Neural progenitor cell (in vitro differentiated cells): ENCODE measurements at places on chromosomes 12 and 14.
A peak's percentile ranks its signal among the peaks of the same experiment; 100 is the strongest.

GRCh38 chr14:93045965-93046704 is 69.6 kb downstream of the ITPK1 start:
- DNase-seq: no peak

- peak; percentile 62 for DNase-seq
These were observed 930.5 kb upstream of the NOVA1 start for GRCh38 chr14:27528328-27528727.

DNA sequence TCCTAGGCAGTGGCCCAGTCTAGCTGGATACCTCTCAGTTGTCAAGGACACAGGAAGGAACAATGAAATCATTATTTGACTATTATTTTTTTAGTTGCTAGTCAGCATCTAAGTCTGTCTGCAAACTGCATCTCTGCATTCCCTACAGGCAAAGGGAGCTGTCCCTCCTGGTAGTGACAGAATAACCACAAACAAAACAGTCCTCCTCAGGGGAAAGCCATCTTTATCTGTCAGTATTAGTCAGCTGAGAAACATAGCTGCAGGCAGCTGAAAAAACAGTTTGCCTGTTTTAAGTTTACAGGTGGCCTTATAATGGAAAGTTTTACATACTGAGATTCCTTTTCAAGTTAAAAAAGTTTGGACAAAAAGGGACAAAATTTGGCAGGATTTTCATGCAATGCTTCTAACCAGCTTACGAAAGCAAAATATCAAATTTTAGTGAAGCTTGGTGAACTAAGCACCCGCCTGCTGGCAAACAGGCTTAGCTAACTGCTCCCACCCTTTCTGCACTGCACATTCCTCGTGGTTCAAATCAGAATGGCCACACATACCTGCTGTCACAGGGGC is 29.5 kb downstream of the SLC25A21 start:
- DNase-seq: peak; percentile 8

DNA sequence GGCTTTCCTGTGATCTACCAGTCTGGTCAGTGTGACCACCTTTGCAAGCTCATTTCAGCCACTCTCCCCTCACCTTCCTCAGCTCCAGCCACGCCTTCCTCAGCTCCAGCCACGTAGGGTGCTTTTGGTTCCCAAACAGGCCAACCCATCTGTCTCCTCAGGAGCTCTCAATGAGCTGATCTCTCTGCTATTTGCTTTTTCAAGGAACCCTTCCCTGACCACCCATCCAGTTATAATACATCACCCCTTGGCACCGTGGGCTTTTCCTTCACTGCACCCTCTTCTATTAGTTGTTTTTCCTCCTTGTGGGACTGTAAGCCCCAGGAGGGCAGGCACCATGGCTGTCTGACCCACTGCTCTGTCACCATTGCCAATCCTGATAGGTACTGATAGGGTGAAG is 2.3 kb upstream of the PRKCH start:
- DNase-seq: no peak

DNA sequence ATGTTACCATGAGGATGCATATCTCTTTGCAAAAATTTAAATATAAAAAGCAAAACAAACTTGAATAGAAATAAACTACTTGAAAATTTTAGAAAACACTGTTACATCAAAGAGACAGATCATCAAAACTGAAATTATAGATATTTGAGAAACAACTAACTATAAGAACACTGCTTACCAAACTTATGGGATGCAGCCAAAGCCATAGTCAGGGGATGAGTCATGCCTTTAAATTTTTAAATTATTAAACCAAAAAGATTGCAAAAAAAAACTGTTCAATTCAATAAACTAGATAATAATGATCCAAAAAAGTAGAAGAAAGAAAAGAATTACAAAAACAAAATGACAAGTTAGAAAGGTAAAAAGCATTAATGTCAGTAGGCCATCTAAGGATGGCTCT is 7.5 kb downstream of the BDKRB2 start:
- no peak for DNase-seq

DNA sequence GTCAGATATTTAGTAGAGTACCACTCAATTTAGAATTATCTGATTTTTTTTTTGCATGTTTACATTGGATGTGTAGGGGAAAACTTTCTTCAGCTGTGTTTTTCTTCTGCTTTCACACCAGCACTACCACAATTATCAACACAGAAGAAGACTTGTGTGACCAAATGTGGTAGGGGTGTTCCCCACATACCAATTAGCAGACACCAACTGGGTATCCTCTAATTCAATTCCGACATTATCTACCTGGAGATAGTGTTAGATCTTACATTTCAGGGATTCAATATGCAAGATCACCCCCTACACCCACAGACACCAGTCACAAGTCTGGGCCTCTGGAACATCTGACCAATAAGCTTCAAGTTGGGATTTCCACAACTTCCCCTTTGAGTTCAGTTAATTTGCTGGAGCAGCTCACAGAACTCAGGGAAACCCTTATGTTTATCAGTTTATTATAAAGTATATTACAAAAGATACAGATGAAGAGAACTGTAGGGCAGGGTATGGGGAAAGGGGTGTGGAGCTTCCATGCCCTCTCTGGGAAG is 4.1 kb upstream of the KLRG1 start:
- no peak for DNase-seq

GRCh38 chr14:52185178-52185577 is 82.3 kb upstream of the PTGDR start:
- DNase-seq: no peak

DNA sequence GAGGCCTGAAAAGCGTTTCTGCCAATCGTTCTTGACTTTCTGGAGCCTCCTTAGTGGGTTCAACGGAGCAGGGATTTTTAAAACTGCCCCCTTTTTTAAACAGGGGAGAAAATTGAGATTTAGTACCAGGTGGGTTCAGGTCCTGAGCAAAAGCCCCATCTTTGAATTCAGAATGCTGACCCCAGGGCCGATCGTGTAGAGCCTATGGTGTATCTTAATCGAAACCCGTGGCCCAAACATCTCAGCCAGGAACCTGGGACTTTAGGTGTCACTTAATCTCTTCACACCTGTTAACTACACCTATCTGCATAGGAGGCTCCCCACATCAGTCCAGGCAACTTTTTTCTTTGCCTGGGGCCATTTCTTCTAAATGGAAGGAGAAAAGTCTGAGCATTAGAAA is 6.4 kb upstream of the TBX5 start:
- DNase-seq: no peak

DNA sequence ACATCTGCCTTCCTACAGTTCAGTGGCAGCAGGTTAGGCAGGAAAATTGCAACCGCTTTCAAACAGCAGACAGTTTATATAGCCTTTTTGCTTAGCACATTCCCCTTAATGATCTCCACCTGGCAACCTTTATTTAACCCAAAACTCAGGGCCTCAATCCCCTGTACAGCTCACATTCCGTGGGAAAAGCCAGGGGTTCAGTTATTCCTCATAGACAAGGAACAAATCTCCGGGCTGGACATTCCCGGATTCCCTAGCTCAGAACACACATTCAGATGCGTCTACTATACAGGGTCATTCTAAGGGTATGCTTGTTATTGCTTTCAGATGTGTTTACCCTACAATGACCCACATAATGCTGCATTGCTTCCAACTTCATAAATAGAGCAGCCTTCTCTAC is 73.8 kb upstream of the DCN start:
- DNase-seq: no peak

- DNase-seq: no peak
These were observed 10.5 kb downstream of the EVL start for GRCh38 chr14:100075681-100076080.

GRCh38 chr12:54350743-54351142 is 13.5 kb downstream of the GPR84 start:
- DNase-seq: peak; percentile 79

- DNase-seq: peak; percentile 34
These were observed 75.5 kb upstream of the DCD start for GRCh38 chr12:54723379-54724256.

DNA sequence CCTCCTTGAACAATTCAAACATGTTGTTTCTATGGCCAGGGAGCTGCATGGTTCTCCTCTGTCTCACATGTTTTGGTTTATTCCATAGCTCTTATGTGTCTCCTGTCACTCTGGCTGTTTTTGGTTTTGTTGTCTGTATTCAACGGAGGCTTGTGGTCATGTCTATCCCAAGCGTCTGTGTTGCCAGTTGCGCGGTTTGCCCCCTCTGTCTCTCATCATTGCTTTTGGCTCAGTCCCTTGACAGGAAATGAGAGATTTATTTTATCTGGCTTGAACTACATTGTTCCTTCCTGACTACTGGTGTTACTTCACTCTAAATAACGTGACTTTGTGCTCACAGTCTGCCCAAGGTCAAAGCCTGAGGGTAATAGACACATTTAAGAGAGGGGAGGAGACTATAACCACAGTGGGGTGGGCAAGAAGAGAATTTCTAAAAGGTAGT is 96.4 kb upstream of the SOX5 start:
- DNase-seq: no peak

GRCh38 chr12:103093499-103094106 is 136.1 kb downstream of the ASCL1 start:
- no peak for DNase-seq

DNA sequence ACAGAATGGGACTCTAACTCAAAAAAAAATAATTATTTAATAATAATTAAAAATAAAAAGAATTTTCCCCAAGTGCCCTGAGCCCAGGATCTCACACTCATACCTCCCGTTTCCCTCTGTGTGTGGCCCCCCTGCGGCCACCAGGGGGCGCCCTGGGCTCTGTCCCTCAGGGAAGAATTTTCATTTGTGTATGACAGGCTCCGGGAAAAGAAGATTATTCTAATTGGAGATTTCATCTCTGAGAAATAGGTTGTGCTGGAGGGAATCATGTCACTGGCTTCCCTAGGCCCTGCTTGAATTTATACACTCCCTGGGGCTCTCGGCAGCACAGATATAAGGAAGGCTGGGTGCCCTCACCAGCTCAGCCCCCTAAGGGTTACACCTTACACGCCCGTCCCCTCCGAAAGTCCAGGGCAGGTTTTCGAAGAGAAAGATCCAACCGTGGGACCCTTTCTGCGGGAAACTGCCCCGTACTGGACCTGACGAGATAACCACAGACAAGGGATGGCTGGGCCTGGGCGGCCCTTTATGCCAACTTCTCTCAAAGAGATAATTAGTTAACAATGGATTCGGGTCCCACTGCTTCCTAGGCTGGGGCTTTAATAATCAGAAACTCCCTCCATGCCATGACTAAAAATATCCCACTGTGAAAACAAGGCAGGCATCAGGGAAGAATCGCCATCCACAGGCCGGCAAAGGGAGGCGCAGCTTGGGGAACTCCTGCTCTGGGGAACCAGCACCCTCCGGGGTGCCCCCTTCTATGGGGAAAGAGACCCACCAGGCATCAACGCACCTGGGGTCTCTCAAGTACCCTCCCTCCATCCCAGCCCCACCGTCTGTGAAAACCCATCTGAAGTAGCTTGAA is 80.7 kb downstream of the KDM2B start:
- peak; percentile 81 for DNase-seq

DNA sequence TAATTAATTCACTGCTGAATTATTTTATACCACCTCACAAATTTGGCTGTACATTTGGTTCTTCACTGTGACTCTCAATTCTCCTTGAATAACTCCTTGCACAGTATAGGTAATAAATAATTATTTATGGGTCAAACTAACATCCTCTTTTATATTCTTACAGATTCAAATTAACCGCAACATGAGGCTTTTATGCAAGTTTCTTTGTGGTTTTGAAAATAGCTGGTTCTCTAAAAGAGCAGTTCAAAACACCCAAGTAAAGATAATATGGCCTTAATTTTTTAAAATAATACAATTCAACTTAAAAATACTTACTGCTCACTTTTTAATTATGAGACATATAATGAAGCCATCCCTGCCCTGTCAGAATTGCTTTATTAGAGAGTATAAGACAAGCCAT is 12.9 kb upstream of the TRIM9 start:
- no peak for DNase-seq

- DNase-seq: no peak
These were observed 326.6 kb downstream of the BTG1 start for GRCh38 chr12:91819132-91819447.

- DNase-seq: no peak
These were observed 192.3 kb downstream of the NUAK1 start for GRCh38 chr12:105946493-105946901.

DNA sequence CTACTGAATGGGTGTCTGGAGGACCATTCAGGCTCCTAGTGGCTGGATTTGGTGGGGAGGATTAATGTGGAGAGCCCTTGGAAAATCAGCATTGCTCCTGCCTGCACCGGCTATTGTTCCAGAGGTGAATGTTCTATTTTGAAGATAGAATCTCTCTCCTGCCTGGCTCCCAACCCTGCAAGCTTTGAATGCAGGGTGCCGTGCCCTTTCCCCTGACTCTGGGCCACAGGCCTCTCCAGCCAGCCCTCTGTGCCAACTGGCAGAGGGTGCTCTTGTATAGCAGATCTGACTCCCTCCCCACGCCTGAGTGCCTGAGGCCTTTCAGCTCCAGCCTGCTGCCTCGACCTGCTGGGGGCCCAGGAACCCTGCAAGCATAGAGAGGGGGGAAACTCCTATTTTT is 106.8 kb downstream of the TMEM260 start:
- DNase-seq: peak; percentile 73

- DNase-seq: peak; percentile 48
These were observed 393 bp downstream of the SYT1 start for GRCh38 chr12:78864870-78865463.

- DNase-seq: no peak
These were observed 343.9 kb downstream of the NPAS3 start for GRCh38 chr14:33282331-33283230.

DNA sequence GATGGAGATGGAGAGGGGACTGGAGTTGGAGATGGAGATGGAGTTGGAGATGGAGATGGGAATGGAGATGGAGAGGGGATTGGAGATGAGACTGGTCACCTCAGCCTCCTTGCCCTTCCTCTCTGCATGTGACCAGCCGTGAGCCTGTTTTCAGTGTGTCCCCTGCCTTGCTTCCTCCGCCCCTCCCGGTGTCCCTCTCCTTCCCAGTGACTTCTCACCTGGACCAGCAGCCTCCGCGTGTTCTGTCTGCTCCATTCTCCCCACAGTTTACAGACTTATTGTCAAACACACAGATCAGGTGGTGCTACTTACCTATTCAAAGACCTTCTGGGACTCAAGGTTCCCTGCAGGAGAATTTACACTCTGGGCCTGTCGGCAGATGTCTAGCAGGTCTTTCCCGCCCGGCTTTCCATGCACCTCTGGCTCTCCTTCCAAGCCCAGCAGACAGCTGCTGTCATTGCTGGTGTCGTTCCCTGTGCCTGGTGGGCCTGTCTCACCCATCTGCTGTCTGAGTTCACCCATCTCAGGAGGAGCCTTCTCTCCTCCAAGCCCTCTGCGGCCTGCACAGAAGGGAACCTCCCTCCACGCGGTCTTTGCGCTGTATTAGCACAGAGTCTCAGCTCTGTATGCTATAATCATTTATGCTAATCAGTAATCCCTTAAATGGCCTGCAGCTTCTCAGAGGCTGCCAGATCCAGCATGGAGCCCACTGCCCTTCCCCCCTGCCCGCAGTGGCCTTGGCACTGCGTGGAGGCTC is 62.1 kb downstream of the ADGRD1 start:
- no peak for DNase-seq
